ENCODE measurements at places on chromosomes 5 and 9.

- peak; percentile 83 for DNase-seq
Observed at GRCh38 chr5:317086-317811, 4.3 kb upstream of the AHRR start.

- no peak for DNase-seq
Observed at GRCh38 chr9:110168486-110168885, 39.5 kb downstream of the C9orf152 start.

GRCh38 chr9:72300873-72301272, 64.1 kb downstream of the ZFAND5 start:
- no peak for DNase-seq

DNA sequence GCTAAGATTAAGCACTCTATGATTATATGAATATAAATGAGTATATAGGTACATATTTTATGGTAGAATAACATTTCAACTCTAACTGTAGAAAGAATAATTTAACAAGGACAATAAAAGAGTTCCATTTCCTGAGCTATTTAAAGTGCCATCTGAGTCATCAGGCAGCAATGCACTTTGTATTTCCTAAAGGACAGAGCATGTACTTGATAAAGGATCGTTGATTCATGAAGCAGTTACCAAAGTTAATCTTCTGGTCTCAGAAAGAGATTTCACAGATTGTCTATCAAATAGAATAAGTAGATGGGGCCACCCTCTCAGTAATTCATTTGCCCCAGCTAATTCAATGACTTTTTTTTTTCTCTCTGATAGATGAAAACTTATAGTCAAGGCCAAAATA, 747.8 kb downstream of the CDH18 start:
- peak; percentile 51 for DNase-seq

GRCh38 chr5:124935065-124935464, 188.6 kb upstream of the ZNF608 start:
- DNase-seq = no peak

DNA sequence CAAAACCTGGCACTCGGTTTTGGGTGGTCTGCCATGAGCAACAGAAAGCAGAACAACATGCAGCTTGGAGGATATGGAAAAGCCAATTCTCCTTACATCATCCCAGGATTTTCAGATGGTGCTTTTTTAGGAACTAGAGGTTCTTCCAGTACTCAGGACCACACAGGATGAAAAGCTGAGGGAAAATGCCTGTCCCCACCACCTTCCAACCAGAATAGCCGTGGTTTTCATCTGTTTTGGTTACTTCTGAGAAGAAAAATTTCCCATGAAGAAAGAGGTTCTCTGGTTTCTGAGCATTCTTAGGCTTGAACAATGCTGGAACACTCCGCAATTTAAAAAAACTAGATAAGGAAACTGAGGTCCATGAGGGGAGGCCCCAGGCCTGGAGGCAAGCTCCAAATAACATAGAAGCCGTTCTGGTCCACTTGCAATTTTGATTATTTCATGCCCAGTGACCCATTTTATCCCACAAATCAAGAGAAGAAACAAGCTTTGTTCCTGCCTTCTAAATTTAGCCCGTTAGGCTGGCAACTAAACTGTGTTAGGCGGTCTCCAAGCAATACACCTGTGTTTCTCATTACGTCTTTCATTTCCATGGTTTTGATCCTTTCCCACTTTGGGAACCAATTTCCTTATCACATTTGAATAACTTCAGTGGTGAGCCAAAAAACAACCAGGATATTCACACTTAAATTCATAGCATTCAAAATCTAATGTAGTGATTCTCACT, 79.2 kb upstream of the SPIN1 start:
- no peak for DNase-seq

- peak; percentile 64 for DNase-seq
Observed at GRCh38 chr9:93200989-93201334, 17.0 kb downstream of the WNK2 start.

DNA sequence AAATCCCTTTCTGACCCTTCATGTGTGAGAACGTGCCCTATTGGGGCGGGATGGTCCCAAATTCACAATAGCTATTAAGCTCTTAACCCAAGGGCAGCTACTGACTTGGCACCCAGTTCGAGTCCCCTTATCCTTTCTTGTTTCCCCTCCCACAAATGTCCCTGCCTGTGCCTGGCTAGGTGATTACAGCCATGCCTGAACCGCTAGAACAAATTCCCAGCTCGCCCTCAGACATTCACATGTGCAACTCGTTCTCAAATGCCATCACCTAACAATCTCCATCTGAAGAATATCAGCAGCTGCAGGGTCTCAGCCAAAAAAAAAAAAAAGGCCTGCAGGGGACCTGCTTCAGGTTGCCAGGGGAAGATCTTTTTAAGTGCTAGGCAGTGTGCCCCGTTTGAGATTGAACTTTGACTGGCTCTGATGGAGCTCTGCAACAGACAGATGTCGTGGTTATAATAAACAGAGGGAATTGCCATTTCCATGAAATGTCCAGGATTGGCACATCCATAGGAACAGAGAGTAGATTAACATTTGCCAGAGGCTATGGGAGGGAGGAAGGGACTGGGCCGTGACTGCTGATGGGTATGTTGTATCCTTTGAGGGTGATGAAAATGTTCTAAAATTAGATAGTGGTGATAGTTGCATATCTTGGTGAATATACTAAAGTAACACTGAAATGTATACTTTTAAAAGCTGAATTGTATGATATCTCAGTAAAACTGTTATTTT, 347.2 kb upstream of the WWC1 start:
- no peak for DNase-seq

DNA sequence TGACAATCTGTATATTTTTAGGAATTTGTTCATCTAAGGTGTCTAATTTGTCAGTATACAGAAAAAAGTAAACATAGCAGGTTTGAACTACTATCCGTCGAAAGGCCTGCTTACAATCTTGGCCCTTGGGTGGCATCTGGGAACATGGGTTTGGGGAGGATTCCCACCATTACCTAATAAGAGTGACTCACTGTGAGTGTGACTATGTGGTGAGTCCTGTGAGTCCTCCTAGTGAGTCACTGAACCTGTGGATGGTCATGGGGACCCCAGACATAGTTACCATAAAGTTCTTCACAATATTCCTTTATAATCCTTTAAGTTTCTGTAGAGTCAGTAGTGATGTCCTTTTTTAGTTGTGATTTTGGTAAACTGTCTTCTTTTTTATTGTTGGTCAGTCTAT, 37.0 kb downstream of the RNF130 start:
- DNase-seq = no peak

- DNase-seq = peak; percentile 13
Observed at GRCh38 chr5:160699301-160699700, 152.7 kb downstream of the ATP10B start.

- no peak for DNase-seq
Observed at GRCh38 chr5:78501411-78502352, 141.3 kb downstream of the SCAMP1 start.
